Muscle of leg (tissue), 16 donors: ENCODE measurements at places on chromosomes 4 and X. TPM values are rescaled to one million over a fixed set of nuclear protein-coding genes. Genes with fewer than 3 reads are reported as not detected.
A peak's percentile ranks its signal among the peaks of the same experiment; 100 is the strongest.

GRCh38 chr4:70152088-70152487, 1.9 kb upstream of the PRR27 start:
- no peak for DNase-seq

- DNase-seq, result peak; percentile 82
Observed at GRCh38 chr4:144174401-144175067, 34.0 kb upstream of the GYPA start.

VCX3B gene
- not detected for total RNA-seq

- DNase-seq, result no peak
Observed at GRCh38 chr4:94641702-94642560, 115.8 kb upstream of the BMPR1B start.

DNA sequence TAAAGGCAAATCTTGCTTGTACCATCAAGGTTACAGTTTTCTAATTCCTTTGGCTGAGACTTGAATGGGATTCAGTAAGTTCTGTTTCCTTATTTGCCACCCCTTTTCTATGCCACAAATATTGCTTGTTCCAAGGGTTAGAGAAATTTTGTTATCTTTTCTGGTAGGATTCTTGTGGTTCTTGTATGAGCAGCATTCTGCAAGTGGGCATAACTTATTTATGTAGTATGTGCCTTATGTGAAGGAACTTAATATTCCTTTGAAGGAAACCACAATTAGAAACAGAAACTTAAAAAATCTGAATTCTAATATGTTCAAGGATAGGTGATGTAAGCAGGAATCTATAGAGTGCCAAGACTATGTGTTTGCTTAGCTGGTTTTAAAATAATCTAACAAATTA, 53.1 kb upstream of the TSPAN5 start:
- no peak for DNase-seq

TAF7L gene
- 0.09 TPM for total RNA-seq

DNA sequence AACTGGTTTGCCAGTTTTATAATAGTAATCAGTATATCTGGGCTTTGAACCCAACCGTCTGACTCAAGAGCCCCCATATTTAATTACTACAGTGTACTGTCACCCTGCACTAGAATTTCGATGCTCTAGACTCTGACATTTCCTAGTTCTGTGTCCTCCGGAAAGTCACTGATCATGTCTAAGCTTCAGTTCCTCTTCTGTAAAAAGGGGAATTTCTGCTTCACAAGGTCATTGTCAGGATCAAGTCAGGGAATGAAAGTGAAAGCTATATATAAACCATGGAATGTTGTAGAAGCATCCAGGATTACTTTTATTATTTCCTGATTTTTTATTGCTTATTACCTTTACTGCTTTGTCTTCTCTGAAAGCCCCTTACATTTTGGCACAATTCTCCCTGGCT, 4.0 kb upstream of the KCNIP4 start:
- DNase-seq, result no peak

- DNase-seq, result no peak
Observed at GRCh38 chr4:113169368-113169767, 119.9 kb downstream of the ANK2 start.

CT45A1 gene
- 0.13 TPM for total RNA-seq

GRCh38 chr4:24792552-24792951, 2.8 kb upstream of the SOD3 start:
- DNase-seq, result no peak

DNA sequence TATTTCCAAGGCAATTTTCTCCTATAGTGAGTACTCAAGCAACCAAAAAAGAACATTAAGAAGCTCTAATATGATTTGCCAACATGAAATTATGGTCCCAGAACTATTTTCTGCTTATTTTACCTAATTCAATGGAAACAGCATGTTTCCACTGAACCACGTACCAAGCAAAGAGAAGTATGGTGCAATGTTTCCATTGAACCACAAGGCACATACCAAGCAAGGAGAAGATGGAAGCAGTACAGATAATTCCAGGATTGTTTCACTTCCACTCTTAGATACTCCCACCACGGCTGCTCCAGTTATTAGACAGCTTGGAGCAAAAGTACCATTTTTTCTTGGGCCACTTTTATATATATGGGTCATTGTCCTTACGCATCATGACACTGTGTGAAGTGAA, 164.9 kb downstream of the RNF150 start:
- DNase-seq, result no peak

DNA sequence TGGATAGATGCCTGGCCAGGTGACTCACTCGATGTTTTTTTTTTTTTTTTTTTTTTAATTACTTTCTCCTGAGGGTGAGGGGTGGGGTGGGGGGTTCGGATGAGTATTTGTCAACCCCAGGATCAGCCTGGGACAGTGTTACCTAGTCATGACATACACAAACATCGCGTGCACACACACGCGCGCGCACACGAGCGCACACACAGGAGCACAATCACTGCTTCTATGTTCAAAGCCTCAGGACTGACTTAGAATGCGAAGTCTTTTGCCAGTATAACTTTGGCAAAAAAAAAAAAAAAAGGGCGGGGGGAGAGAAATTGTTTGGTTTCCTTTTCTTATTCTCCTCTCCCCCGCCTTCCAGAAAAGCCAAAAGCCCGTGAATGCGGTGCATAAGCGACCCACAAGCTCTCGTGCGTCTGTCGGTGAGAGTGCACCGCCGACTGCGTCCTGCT, 115.0 kb upstream of the TEX13C start:
- DNase-seq, result no peak

DNA sequence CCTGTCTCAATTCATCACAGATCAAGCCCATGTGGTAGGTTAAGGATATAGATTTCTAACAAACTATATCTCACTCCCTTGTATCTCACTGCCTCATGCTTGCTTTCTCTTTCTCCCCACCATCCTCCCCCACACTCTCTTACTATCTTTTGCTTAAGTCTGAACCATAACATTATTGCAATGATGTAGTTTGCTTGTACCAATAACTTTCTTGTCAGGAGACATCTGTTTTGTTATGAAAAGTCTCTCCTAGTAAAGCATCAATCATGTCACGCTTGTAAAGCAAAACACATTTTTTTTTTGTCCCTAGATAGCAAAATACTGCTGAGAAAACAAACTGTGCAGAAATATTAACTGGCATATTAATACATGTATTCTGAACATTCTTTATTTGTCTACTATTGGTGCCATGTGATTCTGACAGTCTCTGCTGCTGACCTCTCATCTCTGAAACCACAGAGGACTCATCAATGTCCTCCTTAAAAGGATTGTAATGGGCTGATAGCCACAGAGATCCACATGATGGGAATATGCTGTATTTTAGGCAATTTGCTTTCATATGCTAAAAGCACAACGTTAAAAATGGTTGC, 217.5 kb downstream of the VEGFC start:
- DNase-seq, result peak; percentile 64

GRCh38 chrX:153395613-153396319, 5.4 kb downstream of the PNMA6E start:
- no peak for DNase-seq

HS3ST1 gene
- 0.09 TPM for total RNA-seq

- DNase-seq, result no peak
Observed at GRCh38 chrX:40281336-40282005, 183.7 kb upstream of the BCOR start.

IQSEC2 gene
- 11.3 TPM for total RNA-seq

GRCh38 chr4:98778206-98778605, 119.8 kb upstream of the TSPAN5 start:
- no peak for DNase-seq

FGFBP2 gene
- total RNA-seq, result 0.93 TPM

DNA sequence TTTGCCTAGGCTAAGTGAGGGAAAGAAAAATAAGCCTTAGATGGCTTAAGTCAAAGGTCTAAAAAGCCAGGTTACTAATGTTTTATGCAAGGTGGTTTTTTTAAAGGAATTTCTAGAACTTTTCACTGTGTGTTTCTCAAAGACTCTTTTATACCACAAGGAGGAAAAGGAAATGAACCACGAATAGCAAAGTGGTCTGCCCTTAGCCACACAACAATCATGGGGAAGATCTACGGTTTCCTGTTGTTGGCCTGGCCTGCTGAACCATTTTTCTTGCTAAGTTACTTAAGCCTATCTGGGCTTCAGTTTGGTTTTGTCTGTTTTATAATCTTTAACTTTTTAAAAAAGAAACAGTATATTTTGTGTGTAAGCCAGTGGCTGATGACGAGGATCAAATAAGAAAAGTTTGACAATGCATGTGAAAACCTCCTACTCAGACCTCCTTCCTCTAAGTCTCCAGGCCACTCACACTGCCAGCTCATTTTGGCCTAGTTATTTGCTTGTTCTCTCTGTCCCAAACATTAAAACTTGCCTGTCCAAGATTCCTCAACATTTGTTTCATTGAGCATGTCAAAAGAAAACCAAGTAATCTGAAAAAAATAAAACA, 56.7 kb upstream of the COL25A1 start:
- DNase-seq, result peak; percentile 48

DMD gene
- 106 TPM for total RNA-seq

PSMD10 gene
- total RNA-seq, result 55.8 TPM

DNA sequence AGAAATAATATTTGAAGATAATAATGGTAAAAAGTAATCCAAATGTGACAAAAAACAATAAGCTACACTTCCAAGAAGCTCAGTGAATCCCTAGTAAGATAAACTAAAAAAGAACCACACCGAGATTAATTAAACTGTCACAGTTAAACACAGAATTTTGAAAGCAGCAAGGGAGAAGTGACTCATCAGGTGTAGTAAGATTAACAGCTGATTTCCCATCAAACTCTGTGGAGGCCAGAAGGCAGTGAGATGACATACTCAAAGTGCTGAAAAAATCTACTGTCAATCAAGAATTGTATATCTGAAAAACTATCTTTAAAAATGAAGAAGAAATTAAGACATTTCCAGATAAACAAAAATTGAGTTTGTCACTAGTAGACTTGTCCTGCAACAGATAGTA, 35.3 kb downstream of the STK32B start:
- DNase-seq, result no peak

KLHL15 gene
- 12.5 TPM for total RNA-seq

ANK2 gene
- 282 TPM for total RNA-seq

HMGB2 gene
- total RNA-seq, result 104 TPM

IL13RA2 gene
- total RNA-seq, result 0.09 TPM

GRCh38 chrX:35351212-35351611, 408.6 kb downstream of the FAM47B start:
- DNase-seq, result no peak

- peak; percentile 83 for DNase-seq
Observed at GRCh38 chrX:49039598-49040375, 3.4 kb downstream of the TFE3 start.

- DNase-seq, result peak; percentile 68
Observed at GRCh38 chr4:32744211-32744610, 2024.0 kb downstream of the PCDH7 start.

GRCh38 chrX:8341814-8342590, 122.6 kb upstream of the VCX3B start:
- DNase-seq, result peak; percentile 16

GRCh38 chr4:183105092-183105491, 6.0 kb downstream of the WWC2 start:
- DNase-seq, result no peak

ENPP6 gene
- total RNA-seq, result 8.1 TPM

DNA sequence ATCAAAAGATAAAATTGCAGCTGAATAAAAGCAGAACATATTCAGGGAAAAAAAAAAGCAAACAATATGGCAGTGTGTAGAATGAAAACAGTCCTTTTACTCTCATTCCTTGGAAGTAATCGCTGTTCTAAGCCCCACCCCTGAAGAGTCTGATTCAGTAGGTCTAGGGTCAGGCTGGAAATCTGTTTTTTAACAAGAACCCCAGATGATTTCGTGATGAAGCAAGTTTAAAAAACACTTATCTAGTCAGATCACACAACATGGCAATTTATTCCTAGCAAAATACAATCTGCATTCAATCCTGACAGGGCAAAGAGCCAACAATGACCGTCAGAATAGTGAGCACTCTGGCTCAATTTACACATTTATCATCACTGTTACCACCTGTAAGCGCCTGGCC, 16.1 kb downstream of the FAM120C start:
- DNase-seq, result peak; percentile 17

DNA sequence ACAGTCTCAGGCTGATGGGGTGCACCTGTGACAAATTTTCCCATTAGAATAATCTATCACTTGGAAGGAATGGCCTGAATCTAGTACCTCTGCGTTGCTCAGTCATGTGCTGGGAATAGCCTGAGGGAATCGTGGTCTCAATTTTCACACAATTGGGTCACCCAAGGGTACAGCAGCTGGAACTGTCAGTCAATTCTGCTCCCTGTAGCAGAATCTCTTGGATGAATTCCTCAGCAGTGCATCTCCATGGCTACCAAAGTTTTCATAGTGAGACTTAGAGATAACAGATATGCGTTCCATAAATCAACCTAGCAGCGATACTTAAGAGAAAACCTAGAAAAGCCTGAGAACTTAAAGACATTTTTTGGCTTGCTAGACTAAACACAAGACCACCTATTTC, 288.7 kb upstream of the CTSO start:
- peak; percentile 49 for DNase-seq

GRCh38 chr4:180437601-180438000, 1805.6 kb upstream of the TENM3 start:
- peak; percentile 17 for DNase-seq

GRCh38 chr4:92406488-92406887, 102.7 kb downstream of the GRID2 start:
- no peak for DNase-seq

ARHGEF6 gene
- 32.4 TPM for total RNA-seq

DNA sequence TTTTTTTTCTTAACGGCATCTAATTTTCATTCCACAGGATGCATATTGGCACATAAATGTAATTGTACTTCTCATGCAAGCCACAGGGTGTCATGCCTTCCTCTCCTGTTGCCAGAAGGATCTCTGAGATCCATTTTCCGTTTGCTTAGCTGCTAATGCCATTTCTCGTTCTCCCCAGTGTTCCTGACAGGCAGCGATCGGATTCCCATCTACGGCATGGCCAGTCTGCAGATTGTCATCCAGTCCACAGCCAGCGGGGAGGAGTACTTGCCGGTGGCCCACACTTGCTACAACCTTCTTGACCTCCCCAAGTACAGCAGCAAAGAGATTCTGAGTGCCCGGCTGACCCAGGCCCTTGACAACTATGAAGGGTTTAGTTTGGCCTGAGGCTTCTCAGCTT, 8.9 kb upstream of the NAP1L5 start:
- DNase-seq, result peak; percentile 88

DNA sequence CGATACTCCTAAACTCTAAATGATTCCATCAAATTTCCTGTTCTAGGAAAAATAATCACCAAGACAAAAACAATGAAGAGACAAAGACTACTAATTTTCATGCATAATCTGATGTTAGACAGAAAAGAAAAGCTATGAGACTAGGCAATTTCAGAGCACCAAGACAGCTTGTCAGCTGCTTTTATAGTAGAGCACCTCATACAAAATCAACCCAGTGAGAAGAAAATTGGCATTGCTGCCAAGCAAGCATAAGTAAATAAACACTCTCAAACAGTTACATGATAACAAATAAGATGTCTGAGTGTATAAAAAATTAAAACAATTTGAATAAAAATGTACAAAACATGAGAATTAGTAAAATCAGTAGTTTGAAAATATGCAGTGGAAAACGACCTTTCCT, 1544.6 kb downstream of the C4orf33 start:
- no peak for DNase-seq

DNA sequence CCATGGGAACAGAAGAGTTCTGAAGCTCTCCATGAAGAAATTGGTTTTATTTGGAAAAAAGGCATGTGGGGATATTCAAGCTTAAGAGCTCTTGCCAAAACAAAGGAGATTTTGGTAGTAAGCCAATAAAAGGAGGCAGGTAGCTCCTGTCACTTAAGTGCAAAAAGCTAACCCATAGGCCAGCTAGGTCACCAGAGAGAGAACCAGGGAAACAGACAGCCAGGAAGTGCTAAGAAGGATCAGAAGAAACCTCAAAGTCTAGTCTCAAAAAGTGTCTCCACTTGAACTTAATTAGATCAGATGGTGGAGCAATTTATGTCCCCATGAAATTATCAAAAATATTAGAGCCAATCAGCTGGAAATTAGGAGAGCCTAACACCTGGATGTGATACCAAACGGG, 49.2 kb downstream of the CD40LG start:
- DNase-seq, result no peak
